Neural crest cell (in vitro differentiated cells): ENCODE measurements at places on chromosomes 1 and 21.
A peak's percentile ranks its signal among the peaks of the same experiment; 100 is the strongest.

- DNase-seq: no peak
Observed at GRCh38 chr1:169745015-169745861, 11.4 kb upstream of the SELE start.

- no peak for DNase-seq
Observed at GRCh38 chr1:3819771-3820200, 23.5 kb upstream of the LRRC47 start.

GRCh38 chr1:193060406-193060805 is 994 bp downstream of the RO60 start:
- no peak for DNase-seq

DNA sequence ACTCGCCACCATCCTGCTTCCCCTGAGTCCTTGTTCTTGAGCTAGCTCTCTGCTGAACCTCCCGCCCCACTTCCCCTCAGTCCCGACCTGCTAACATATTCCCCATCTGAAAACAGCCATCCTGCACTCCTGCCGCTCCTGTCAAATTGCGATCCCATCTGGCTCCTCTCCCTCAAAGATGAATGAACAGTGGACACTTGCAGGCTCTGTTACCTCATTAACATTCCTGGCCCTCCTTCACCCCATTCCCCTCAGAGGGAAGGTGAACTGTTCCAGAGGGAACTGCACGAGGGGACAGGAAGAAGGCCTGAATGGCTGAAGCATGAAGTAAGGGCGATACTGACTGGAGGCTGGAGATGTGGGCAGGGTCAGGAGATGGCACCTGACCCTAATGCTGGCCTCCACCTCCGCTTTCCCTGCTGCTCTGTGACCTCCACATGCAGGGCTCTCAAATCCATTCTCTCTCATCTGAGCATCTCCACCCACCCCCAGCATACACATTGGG is 7.4 kb upstream of the CELSR2 start:
- DNase-seq: no peak

DNA sequence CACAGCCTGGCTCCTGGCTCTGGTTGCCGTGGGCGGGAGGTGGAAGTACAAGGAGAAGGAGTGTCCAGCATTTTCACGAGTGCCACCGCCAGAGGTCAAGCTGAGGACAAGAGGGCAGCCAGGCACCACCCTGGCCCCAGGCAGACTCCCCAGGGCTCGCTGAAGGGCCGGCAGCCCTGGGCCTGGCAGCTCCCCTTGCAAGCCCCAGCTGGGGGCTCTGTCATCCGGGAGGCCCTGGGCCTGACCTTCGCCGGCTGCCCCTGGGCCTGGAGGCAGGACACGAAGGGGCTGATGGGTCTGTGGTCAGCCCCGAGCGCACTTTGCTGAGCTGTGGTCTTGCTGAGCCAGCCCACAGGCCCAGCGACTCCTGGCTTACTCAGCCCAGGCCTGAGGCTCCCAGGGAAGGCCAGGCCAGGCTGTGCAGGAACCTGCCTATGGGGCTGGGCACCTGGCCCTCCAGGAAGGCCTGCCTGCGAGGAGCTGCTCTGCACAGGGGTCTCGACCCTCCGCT is 74.8 kb downstream of the MORN1 start:
- DNase-seq: no peak

GRCh38 chr1:12186679-12186985 is 19.8 kb downstream of the TNFRSF1B start:
- no peak for DNase-seq

- DNase-seq: no peak
Observed at GRCh38 chr1:67608661-67609576, 76.1 kb upstream of the GADD45A start.

DNA sequence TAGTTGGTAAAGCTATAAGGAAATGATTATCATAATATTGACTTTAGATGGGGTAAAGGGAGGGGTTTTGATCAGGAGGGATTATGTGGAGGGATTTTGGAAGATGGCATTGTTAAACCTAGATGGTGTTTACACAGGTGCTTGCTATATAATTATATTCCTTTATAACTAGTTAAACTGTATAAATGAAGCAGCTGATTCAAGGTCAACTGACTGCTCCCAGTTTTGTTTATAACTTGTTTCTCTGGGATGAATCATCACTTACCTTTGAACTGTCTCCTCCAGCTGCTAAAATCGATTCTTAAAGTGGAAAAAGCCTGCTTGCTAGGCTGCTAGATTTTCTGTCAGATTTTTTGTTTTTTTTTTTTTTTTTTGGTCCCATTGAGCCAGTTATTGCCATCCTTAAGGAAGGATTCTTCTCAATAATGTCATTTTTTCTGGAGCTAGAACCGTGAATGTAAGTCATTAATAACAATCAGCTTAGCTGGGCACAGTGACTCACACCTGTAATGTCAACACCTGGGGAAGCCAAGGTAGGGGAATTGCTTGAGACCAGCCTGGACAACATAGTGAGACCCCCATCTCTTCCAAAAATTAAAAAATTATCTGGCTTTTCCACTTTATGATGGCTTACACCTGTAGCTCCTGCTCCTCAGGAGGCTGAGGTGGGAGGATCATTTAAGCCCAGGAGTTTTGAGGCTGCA is 153.2 kb downstream of the PIK3R3 start:
- DNase-seq: no peak

DNA sequence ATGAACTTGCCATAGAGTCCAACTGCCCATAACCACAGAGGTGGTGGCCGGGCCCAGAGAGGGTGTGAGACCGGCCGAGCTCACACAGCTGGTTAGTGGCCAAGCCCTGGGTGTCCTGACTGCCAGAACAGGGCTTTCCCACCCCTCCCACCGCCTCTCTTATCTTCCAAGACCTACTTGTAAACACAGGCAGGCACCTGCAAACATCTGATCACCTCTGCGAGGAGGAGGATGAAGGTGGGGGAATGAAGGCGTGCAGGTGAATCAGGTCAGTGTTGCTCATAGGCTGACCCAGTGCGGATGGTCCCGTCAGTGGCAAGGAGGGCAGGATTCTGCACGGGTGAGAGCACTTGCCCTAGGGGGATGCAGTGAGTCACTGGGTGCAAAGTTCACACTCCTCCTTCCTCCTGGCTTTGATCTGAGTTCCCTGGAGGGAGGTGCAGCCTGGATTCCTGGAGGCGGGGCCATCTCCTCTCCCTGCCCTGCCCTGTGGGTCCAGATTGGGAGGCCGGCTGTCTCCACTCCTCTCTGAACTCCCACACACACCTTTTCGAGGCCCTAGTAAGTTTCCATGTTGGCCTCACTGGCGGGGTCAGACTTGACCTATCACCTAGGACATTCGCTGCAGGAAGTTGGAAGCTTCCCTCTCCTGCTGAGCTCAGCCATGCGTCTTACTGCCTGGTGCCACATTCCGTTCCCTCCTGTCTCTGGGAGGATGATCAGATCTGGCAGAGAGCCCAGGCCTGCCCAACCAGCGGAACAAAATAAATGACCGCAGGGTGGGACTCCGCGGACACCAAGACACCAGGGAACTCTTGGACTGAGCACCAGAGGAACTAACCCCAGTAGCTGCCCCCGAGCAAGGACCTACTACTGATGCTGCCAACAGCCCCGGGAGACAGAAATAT is 7.3 kb downstream of the UQCRHL start:
- DNase-seq: no peak

GRCh38 chr21:18144339-18144738 is 100.3 kb upstream of the CHODL start:
- DNase-seq: no peak

DNA sequence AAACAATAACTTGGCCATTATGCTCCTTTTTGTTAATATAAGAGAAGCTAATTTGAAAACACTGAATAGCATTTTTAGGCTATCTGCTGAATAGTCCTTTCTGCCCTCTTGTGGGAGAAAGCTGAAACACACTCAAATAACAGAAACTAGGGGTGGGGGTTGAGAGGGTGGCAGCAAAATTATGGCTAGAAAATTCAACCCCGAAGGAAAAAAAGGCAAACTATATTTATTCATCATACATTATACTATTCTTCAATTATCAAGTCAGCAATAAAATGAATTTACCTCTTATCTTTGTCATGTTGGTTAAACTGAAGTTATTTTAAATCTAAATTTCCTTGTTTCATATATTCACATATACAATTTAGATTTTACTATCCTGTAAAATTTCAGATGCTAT is 255.9 kb downstream of the FAF1 start:
- DNase-seq: peak; percentile 25

GRCh38 chr1:206925106-206925736 is 3.5 kb upstream of the FCMR start:
- DNase-seq: no peak

GRCh38 chr1:228830954-228831481 is 95.7 kb downstream of the RHOU start:
- DNase-seq: no peak

DNA sequence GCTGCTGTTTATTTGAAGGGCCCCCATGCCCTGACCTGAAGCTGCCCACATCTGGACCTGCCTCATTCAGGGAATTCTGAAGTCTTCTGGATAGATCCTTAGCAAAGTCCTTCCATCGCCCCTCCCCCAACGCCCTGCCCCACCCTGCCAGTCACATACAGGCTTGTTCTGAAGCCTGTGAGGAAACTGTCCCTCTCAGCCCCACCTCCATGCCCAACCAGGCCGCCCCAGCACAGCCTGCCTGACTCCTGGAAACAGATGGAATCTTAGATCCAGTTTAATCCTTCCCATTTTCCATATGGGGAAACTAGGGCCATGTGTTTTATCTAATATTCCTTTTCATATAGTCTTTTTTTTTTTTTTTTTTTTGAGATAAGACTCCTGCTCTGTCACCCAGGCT is 44.5 kb upstream of the GPR37L1 start:
- no peak for DNase-seq

- DNase-seq: no peak
Observed at GRCh38 chr21:39016740-39017315, 166.4 kb downstream of the PSMG1 start.

- no peak for DNase-seq
Observed at GRCh38 chr21:37878946-37879660, 37.2 kb downstream of the KCNJ6 start.
